CMK (cell line): ENCODE measurements at places on chromosomes 7 and 10.

GRCh38 chr7:38833329-38833728 lies 75.7 kb downstream of the VPS41 start:
- no peak for DNase-seq

DNA sequence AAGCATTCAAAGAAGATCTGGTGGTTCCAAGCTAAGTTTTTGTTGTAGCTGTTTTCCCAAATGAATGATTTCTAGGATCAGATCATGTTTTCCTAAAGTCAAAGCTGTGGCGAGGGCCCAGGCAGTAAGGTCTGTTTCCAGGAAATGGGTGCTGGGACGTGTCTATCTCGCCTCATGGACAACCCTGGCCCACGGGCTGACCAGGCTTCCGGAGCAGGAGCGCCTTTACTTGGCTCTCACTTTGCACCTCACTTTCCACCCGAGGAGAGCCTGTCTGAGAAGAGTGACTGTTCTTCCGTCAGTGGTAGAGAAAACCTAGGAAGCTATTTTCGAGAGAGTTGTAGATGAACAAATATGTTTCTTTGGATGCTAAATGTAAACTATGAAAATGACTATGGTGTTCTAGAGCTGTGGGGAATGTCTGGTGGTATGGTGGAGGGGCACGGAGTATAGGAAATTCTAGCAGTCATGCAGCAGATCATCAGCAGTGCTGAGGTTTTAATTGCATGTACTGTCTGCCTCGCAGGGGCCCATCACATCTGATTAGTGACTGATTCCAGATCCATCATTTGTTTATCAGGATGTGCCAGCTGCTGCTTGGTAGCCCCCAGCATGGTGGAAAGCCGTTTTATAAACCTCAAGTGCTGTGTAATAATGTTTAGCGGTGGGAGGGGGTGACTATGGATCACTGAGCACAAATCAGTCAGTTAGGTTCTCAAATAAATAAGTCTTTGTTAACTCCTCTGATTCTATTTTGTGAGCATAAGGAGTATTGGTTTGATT lies 66.6 kb downstream of the VWC2 start:
- no peak for DNase-seq

DNA sequence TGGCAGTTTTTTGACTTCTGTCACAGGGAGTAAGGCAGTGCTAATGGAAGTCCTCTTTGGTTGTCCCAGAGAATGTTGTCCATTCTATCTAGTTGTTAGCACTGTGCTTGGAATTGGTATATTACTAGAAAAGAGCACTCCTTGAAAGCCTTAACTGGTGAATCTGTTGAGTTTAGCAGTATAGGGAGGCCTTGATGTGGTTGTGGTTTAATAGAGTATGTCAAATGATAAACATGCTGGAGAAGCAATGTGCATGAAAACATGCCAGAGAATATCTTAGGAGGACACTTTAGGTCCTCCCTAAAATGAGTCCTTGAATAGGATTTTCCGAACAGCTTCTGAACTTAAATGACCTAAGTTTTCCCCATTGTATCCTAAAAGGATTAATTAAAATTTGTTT lies 98.6 kb downstream of the BTRC start:
- no peak for DNase-seq

GRCh38 chr10:50624413-50624865 lies 683 bp upstream of the SGMS1 start:
- peak; percentile 72 for DNase-seq

DNA sequence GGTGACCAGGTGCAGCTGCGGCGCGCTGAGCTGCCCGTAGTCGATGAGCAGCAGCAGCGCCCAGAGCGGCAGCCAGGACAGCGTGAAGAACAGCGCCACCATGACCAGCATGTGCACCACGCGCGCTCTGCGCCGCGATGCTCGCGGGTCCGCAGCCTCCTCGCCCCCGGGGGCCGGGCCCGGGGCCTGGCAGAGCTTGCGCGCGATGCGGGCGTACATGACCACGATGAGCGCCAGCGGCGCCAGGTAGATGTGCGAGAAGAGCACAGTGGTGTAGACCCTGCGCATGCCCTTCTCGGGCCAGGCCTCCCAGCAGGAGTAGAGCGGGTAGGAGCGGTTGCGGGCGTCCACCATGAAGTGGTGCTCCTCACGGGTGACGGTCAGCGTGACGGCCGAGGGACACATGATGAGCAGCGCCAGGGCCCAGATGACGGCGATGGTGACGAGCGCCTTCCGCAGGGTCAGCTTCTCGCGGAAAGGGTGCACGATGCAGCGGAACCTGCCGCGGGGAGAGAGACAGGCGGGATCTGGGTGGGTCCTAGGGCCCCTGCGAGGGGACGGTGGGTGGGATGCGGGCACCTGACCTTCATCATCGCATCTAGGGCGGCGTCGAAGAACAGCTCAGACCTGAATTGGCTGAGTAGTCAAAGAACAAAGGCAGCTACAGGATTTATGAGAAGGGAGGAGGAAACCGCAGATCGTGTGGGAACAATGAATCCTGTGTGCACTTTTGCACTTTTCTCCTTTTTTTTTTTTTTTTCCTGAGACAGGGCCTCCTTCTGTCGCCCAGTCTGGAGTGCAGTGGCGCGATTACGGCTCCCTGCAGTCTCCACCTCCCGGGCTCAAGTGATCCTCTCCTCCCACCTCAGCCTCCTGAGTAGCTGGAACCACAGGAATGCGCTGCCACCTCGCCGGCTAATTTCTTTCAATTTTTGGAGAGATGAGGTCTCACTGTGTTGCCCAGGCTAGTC lies 22.4 kb upstream of the PPA1 start:
- no peak for DNase-seq

- no peak for DNase-seq
Observed at GRCh38 chr10:69218831-69219230, 1.3 kb upstream of the HKDC1 start.

DNA sequence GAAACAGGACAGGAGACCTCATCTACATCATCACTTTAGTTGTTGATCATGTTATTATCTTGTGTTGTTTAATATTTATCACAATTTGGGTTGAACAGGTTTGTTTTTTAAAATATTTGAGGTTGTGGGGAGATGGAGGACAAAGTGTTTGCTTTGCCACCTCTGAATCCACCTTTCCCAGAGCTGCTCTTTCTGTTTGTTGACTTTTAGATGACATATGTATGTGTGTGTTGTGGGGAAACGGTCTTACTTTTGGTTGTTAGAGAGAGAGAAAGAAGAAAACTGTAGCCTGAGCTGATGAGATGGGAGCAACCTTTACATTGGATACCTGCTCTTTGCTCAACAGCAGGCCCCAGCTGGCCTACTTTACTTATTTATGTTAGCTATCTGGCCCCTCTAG lies 19.0 kb upstream of the SLC16A12 start:
- DNase-seq, result no peak

DNA sequence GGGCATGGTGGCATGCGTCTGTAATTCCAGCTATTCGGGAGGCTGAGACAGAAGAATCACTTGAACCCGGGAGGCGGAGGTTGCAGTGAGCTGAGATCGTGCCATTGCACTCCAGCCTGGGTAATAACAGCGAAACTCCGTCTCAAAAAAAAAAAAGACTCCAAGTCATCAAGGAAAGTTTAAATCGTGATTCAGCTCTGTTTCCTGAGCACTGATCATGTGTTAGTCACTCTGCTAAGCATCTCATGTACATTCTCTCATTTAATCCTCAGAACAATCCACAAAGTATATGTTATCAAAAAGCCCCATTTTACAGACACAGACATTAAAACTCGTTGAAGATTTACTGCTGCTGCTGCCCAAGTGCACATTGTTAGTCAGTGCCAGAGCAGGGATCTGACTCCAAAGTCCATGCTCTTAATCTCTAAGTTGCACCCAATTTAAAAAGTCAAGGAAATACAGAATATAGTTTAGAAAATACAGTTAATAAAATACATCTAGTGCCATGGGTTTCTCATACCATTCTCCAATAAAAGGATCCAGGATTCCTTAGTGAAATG lies 6.2 kb downstream of the PIK3AP1 start:
- DNase-seq, result no peak

GRCh38 chr10:79562135-79562756 lies 2.0 kb upstream of the SFTPA2 start:
- DNase-seq, result peak; percentile 24

GRCh38 chr7:150412016-150412415 lies 32.9 kb downstream of the ZNF775 start:
- DNase-seq, result no peak

DNA sequence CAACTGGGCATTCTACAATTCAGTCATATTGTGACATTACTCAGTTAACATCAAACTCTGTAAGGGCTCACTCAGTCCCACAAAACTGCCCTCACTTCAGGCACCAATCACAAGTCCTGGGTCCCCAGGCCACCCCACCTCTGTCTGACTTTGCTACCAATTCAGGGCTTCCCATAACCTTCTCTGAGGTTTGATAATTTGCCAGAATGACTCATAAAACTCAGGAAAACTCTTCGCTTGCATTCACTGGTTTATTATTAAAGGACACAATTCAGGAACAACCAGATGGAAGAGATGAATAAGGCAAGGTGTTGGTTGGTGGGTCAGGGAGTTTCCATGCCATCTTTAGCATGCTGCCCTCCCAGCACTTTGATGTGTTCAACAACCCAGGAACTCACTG lies 41.3 kb downstream of the AVL9 start:
- DNase-seq, result no peak

DNA sequence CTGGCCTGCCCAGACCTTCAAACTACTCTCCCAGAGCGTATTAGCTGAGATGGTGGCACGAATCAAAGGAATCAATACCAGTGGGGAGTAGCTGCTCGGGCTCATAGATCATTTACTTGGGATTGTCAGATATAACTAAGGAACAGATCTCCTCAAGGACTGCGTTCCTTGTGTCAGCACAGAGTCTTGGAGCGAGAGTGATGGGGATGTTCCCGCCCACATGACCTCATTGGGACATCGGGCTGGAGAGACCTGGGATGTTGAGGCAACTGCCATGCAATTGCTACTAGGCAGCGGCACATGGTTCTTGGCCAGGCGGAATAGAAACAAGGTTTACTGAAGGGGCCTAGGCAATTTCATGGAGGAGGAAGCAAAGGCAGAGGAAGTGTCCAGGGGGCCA lies 132.6 kb downstream of the FRMD4A start:
- DNase-seq, result no peak

DNA sequence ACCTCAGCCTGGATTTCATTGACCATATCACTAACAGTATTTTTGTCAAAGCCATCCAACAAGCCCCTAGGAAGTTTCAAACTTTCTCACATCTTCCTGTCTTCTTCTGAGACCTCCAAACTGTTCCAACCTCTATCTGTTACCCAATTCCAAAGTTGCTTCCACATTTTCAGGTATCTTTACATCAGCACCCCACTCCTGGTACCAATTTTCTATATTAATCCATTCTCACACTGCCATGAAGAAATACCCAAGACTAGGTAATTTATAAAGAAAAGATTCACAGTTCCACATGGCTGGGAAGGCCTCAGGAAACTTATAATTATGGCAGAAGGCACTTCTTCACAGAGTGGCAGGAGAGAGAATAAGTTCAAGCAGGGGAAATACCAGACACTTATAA lies 571.9 kb upstream of the PHF14 start:
- DNase-seq, result no peak

- DNase-seq, result no peak
Observed at GRCh38 chr7:33873981-33874750, 31.2 kb upstream of the BMPER start.

DNA sequence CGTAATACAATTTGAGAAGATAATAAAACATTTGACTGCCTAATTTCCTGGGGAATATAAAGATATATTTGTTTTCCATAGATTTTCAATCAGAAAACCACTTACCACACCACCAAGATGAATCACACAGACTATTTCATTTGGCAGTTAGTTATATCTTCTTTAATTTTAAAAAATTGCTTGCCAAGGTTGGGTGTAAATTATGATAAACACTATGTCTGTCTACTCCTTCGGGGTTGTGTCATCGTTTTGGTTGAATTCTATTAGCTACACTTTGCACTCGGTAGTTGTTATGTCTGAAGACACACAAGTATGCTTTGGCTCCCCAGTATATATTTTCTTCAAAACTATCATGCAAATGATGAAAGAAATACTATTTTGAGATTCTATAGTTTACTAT lies 594.8 kb upstream of the SEMA3D start:
- DNase-seq, result no peak

GRCh38 chr7:120272701-120273475 lies at the start of gene KCND2:
KCND2 (plus strand) TSS chr7:120273175.
- DNase-seq, result no peak

DNA sequence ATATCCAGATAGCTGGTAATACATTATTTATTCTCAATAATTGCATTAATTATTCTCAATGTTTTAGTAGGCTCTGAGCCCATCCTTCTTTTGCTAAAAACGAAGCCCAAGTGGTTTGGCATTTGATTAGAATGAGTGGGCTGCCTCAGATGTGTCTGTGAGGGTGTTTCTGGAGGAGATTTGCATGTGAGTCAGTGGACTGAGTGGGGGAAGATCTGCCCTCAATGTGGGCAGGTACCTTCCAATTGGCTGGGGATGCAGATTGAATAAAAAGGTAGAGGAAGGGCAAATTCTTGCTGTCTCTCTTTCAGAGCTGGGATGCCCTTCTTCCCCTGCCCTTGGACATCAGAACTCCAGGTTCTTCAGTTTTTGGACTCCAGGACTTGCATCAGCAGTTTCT lies 290.6 kb upstream of the SMIM30 start:
- DNase-seq, result no peak

GRCh38 chr10:108275895-108276685 lies 1111.6 kb upstream of the SORCS1 start:
- no peak for DNase-seq

GRCh38 chr7:31488562-31489203 lies 25.2 kb upstream of the ITPRID1 start:
- DNase-seq, result peak; percentile 39

DNA sequence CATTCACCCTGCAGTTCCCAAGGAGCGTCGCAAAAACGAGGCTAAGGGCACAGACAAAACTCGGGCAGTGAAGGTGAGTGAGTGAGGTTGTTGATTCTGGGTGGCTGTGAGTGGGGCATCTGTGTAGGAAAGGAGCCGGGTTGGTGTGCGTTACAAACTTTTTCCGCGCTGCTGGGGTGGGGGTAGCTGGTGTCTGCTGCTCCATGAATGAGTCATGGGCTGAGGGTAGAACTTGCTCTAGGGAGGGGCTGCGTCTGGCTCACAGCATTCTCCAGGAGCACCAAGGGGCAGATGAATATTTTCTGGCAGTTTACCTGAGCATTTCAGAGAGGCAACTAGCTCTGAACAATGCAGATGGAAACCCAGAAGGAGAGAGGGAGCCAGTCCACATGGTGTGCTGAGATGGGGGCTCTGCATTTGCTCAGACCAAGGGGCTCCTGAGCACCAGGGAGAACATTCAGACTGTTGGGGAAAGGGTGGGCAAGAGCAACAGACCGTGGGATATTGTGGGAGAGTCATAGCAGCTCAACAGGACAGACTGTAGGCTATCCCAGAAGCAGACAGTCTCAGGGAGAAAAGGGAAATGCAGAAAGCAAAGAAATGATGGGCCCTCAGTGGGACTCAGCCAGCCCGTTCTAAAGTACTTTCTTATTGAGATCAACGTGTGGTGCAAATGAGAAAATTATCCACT lies 18.8 kb downstream of the NOBOX start:
- no peak for DNase-seq

DNA sequence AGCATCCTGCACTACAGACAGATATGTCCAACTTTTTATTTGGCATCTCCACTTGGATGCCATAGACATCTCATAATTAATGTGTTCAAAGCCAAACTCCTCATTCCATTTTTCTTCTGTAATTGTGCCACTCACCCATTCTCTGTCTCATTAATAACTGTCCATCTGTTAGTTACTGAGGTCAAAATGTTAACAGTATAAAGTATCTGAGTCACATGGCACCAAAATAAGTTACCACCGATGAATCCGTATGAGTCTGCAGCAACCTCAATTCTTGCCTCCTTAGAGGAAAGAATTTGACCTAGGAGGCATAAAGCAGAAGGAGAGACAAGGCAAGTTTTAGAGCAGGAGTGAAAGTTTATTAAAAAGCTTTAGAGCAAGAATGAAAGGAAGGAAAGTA lies 16.5 kb upstream of the NT5C3A start:
- no peak for DNase-seq
